ENCODE measurements at places on chromosomes 11 and 22.
A peak's percentile ranks its signal among the peaks of the same experiment; 100 is the strongest.

- no peaks in the 10 kb centered on the region for H3K36me3 ChIP-seq
- H3K4me1 ChIP-seq: no peaks in the 10 kb centered on the region
- H3K4me3 ChIP-seq: no peak overlapping the region
- H3K27ac ChIP-seq: no peak overlapping the region
- no peak for DNase-seq
These were observed 122.2 kb downstream of the DDX10 start for GRCh38 chr11:108787105-108787504.

GRCh38 chr11:126355324-126355925 lies at the start of gene ST3GAL4:
Gene ST3GAL4, plus strand, starts transcription at chr11:126355686. Its CDS starts 50,470 bp downstream, at chr11:126406156.
- H3K36me3 ChIP-seq: peaks cover 14% of the 10 kb centered on the region
- peaks cover 61% of the 10 kb centered on the region for H3K4me1 ChIP-seq
- DNase-seq: peak; percentile 70
- H3K27ac ChIP-seq: peak within 1 kb of the TSS; percentile 90
- H3K27me3 ChIP-seq: no peaks in the 10 kb centered on the region
- H3K4me3 ChIP-seq: peak within 1 kb of the TSS; percentile 86

GRCh38 chr22:41957941-41958556 lies 6.1 kb downstream of the SMIM45 start:
- peaks cover 15% of the 10 kb centered on the region for H3K36me3 ChIP-seq
- no peak for DNase-seq
- H3K27ac ChIP-seq: peak overlapping the region; percentile 40
- no peaks in the 10 kb centered on the region for H3K27me3 ChIP-seq

- H3K27me3 ChIP-seq: no peaks in the 10 kb centered on the region
- peaks cover 60% of the 10 kb centered on the region for H3K4me1 ChIP-seq
- peak overlapping the region; percentile 72 for H3K27ac ChIP-seq
- no peak overlapping the region for H3K4me3 ChIP-seq
These were observed 16.2 kb upstream of the MFRP start for GRCh38 chr11:119362741-119363080.

DNA sequence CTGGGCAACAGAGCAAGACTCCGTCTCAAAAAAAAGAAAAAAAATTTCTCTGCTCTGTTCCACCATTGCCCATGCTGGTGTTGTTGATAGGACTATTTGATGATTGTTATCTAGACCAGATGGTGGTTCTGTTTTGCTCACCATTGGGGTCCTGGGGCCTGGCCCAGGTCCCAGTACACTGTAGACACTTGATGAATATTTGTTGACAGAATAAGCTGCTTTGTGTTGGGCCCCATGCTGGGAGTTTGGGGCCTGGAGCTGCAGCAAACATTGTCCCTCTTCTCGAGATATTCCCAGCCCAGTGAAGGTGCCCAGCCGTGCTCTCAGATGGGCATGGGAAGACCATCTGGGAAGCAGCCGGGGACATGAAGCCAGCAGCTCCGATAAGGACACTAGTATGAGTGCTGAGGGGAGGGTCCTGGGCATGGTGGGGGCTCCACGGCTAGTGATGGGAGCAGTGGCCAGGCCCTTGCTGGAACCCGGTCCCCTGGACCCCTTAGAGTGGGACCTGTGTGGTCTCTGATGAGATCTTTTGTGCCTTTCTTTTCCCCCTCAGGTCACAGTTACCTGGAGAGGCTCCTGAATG lies 13.6 kb downstream of the INCENP start:
- H3K27me3 ChIP-seq: no peaks in the 10 kb centered on the region
- peaks cover 75% of the 10 kb centered on the region for H3K36me3 ChIP-seq
- no peak overlapping the region for H3K27ac ChIP-seq
- DNase-seq: peak; percentile 59
- H3K4me3 ChIP-seq: no peak overlapping the region

GRCh38 chr22:47188261-47189055 lies 426.0 kb downstream of the TBC1D22A start:
- H3K27me3 ChIP-seq: no peaks in the 10 kb centered on the region
- H3K4me3 ChIP-seq: no peak overlapping the region

DNA sequence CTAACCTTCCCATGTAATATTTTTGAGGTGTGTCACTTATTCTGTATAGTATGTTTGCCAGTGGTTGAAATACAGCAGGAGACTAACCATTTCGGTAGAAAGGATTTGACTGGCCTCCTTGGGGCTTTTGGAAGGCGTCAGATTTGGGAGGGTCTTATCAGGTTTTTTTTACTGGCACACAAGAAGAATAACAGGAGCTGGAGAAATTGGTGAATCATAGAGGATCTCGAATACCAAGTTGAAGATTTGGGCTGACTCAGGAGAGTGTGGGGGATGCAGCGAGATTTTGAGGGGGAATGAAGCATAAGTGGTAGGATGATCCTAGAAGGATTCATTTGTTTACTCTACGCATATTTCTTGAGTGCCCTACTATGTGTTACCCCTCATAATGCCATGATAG lies 200.5 kb downstream of the DDX10 start:
- no peaks in the 10 kb centered on the region for H3K4me1 ChIP-seq
- no peak overlapping the region for H3K27ac ChIP-seq
- DNase-seq: no peak
- H3K27me3 ChIP-seq: no peaks in the 10 kb centered on the region
- H3K36me3 ChIP-seq: no peaks in the 10 kb centered on the region
- H3K4me3 ChIP-seq: no peak overlapping the region

DNA sequence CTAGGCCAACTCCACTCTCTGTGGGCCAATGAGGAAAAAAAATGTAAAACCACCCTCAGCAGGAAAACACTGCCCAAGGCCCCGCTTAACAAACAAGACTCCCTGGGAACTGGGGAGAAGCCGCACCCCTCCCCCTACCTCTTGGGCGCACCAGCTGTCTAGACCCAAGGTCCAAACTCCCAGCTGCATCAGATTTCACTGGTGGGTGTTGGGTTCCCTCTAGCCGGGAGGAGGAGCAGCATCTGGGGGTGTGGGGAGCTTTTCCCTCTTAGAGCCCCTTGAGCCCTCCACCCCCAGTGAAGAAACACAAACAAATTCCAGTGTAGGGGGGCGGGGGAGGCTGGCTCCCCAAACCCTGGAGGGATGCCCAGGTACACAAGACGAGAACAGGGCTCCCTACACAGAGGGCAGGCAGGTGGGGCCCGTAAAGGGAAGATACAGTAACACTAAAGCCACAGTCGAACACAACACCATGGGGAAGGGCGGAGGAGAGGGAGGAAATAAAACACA lies 64.9 kb downstream of the NECTIN1 start:
- peaks cover 51% of the 10 kb centered on the region for H3K36me3 ChIP-seq
- no peak overlapping the region for H3K4me3 ChIP-seq
- H3K27me3 ChIP-seq: no peaks in the 10 kb centered on the region
- peaks cover 31% of the 10 kb centered on the region for H3K4me1 ChIP-seq

- no peak overlapping the region for H3K27ac ChIP-seq
- no peaks in the 10 kb centered on the region for H3K27me3 ChIP-seq
- H3K4me1 ChIP-seq: peaks cover 30% of the 10 kb centered on the region
- DNase-seq: no peak
These were observed 27.7 kb upstream of the PARVB start for GRCh38 chr22:43996170-43996980.

GRCh38 chr11:125157953-125158680 lies 6.4 kb upstream of the PKNOX2 start:
- H3K4me3 ChIP-seq: no peak overlapping the region
- peaks cover 18% of the 10 kb centered on the region for H3K4me1 ChIP-seq
- no peaks in the 10 kb centered on the region for H3K36me3 ChIP-seq
- DNase-seq: no peak
- no peaks in the 10 kb centered on the region for H3K27me3 ChIP-seq

DNA sequence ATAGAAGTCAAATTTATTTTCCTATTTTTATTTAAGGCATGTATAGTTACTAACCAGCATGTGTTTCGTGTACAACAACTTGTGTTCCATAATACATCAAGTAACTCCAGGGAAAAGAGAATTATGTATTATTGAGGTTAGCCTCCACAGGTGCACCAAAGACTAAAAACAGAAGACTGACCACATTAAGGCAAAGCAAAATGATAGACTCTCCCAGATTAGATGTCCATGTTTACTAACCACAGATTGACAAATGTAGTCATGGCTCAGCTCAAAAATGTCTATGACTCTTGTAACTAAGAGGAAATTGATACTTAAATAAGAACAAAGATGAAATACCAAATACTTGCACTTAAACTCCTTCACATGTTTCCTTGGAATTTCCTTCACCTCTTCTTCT lies 238.5 kb downstream of the METTL15 start:
- no peaks in the 10 kb centered on the region for H3K36me3 ChIP-seq
- DNase-seq: no peak
- no peak overlapping the region for H3K4me3 ChIP-seq
- H3K27ac ChIP-seq: no peak overlapping the region

DNA sequence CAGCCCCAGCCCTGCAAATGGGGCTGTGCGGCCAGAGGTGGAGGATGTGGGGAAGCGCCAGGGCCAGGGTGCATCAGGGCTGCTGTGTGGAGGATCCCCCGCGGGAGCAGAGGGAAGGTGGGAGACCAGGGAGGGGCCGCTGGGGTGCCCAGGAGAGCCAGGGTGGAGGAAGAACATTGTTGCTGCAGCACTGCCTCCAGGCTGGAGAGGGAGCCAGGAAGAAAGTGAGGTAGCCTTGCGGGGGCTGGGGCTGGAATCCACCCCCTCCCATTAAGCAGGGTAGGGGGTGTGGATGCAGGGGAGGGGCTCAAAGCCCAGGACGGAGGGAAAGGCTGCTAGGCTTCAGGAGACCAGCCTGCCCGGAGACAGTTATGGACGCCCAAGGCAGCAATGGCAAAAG lies 15.0 kb downstream of the CABP7 start:
- H3K4me3 ChIP-seq: no peak overlapping the region
- peaks cover 83% of the 10 kb centered on the region for H3K36me3 ChIP-seq
- peaks cover 37% of the 10 kb centered on the region for H3K4me1 ChIP-seq
- H3K27me3 ChIP-seq: no peaks in the 10 kb centered on the region
- no peak for DNase-seq
- no peak overlapping the region for H3K27ac ChIP-seq

DNA sequence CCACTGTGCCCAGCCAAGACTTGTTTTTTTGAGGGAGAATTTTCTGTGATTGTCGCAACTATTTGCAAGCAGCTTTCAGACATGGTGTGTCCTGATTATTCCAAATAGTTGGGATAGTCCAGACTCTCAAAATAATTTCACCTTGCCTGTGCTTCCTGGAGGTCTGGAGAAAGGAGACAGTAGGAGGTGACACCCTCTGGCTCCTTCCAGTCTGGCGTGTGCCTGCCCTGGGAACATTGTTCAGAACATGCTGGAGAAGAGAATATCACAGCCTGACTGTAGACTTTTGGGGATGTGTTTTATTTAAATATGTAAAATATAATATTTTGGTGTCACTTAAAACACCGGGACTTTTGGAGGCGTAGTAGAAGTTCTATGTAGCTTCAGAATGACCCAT lies 14.9 kb downstream of the ZNRF3 start:
- no peaks in the 10 kb centered on the region for H3K36me3 ChIP-seq
- H3K27me3 ChIP-seq: no peaks in the 10 kb centered on the region
- no peak overlapping the region for H3K27ac ChIP-seq
- no peak overlapping the region for H3K4me3 ChIP-seq
- no peak for DNase-seq
